NCI-H1417 treated with DMSO at 0.1 percent for 48 hours (cell line): ENCODE measurements at places on chromosomes 5 and 9.

- DNase-seq, result no peak
Measured at GRCh38 chr5:41870627-41871048, 413 bp upstream of the OXCT1 start.

DNA sequence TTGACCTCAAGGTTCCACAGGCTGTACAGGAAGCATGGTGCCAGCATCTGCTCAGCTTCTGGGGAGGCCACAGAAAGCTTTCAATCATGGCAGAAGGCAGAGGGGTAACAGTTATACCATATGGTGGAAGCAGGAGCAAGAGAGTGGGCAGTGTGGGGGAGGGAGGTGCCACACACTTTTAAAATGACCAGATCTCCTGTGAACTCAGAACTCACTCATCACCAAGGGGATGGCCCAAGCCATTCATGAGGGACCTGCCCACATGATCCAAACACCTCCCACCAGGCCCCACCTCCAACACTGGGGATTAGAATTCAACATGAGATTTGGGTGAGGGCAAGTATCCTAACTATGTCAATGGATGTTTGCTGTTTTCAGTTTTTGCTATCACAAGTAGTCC lies 16.2 kb downstream of the CYFIP2 start:
- no peak for DNase-seq

DNA sequence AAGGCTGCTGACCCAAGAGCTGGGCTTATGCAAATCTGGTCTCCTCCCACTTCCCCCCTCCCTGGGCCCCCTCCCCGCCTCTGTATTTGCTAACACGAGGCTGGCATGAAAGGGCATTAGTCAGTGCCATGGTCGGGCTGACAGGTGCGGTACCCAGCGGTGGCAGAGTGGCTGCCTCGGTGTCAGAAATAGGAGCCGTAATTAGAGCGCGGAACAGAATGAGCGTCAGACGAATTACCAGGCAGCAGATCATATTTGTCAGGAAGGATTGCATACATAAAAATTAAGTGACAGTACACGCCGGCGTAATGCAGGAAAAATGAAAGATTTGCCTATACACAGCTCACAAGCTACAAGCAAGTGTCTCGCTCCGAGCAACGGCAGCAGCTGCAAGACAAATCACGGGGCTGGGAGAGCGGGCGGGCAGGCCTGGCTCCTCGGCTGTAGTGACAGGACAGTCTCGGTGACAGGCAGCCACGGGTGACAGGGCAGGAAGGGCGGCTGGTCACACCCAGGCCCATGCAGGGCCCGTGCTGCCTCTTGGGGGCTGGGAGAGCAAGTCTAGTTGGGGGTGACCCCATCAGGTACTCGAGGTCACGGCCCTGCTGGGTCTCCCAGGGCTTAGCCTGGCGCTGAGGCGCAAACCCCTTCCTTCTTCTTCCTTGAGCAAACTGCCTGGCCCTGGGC lies 72.4 kb downstream of the NEK6 start:
- peak; percentile 71 for DNase-seq

GRCh38 chr5:117177302-117177701 lies 602.7 kb upstream of the SEMA6A start:
- no peak for DNase-seq

GRCh38 chr5:22693121-22693520 lies 160.0 kb downstream of the CDH12 start:
- no peak for DNase-seq

DNA sequence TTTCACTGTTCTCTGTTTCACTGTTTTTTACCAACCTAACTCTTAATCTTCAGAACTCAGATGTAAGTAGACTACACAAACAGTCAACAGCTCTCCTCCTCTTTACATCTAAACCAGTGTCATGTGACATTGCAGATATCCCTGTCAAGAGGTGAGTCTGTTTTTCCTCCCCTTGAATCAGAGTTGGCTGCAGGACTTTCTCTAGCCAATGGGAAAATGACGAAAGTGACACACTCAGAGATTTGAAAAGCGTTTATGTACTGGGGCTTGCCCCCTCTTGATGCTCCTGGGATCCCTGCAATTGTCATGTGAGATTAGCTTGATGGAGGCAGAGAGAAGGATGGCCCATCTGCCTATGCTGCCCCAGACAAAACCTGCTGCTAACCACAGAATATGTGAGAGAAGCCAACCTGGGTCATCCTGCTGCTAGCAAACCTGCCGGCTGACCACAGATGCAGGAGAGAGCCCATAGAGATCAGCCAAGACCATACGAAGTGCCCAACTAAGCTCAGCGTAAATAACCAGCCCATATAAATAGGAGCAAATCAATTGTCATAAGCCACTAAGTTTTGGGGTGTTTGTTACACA lies 111.1 kb downstream of the ASTN2 start:
- DNase-seq, result no peak
